ENCODE measurements at places on chromosomes 5 and 9.
A peak's percentile ranks its signal among the peaks of the same experiment; 100 is the strongest.

DNA sequence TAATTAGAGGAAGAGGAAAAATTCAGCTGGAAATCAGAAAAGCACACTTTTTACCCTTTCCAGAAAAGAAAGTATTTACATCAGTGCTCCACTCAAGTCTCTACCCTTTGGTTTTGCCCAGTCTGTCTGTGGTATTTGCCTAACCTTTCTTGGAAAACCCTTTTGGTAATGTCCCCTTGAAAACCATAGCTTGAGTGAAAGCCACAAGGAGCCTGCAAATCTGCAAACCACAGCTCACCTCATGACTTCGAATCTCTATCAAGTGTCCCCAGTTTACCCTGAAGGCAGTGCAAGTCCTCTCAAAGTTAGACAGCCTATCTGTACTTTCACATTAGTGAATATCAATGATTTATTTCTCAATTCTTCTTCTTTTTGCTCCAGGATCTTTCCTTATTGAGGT lies 162.1 kb upstream of the TSLP start:
- DNase-seq = no peak

DNA sequence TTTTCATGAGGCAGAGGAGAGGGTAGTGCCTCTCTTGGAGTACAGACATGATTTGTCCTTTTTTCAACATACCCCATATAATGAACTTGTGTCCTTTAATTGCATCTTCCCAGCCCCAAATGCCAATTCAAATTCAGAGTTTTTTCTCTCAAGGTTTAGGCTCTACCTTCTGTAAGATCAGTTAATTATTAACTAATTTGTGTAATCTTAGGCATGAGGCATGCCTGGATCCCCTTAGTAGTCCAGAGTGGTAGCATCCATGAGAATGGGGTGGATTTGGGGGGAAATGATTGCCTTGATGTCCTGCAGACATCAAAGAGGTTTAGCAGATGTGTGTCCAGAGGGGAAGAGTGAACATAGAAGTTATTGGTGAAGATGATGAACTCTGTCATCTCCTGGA lies 533.3 kb downstream of the LRRC70 start:
- DNase-seq = no peak

- DNase-seq = peak; percentile 93
These were observed 11.0 kb upstream of the EXOSC2 start for GRCh38 chr9:130682421-130683121.

- no peak for DNase-seq
These were observed 510.2 kb downstream of the SPATA31D1 start for GRCh38 chr9:82498541-82499317.

DNA sequence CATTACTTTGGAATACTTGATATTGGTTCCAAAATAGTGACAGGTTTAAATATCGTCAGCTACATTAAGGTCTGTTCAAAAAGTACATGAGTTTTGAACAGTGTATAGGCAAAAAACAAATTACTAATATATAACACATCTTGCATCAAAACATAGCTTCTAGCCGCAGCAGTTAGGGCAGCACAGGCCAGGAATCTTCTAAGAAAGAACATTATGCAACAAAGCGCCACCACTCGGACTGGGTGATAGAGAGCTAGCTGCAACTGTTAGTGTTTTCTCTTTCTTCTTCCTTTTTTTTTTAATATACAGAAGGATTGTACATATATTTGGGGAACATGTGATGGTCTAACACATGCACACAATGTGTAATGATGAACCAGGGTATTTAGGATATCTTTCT lies 504.5 kb downstream of the NR2F1-AS1 start:
- DNase-seq = no peak

GRCh38 chr9:126516561-126516935 lies 97.2 kb upstream of the LMX1B start:
- DNase-seq = no peak

GRCh38 chr5:65209341-65209740 lies 272.4 kb downstream of the ADAMTS6 start:
- no peak for DNase-seq

DNA sequence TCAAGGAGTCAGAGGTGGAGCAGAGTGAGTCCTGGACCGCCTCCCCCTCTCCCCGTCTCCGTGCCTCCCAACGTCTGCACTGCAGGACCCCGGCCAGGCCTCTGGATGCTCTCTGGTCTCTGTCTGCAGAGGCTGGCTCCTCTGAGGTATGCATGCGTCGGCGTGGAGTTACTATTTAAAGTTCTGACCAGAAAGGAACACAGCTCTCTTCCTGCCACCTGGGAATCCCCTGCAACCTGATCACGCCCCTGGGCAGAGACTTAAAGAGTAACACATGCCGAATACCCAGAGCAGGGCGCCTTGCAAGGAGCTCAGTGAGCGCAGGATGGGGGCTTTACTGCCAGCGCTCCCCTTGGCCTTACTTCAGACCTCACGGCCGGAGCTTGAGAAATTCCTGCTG lies 16.0 kb downstream of the ANXA6 start:
- no peak for DNase-seq

DNA sequence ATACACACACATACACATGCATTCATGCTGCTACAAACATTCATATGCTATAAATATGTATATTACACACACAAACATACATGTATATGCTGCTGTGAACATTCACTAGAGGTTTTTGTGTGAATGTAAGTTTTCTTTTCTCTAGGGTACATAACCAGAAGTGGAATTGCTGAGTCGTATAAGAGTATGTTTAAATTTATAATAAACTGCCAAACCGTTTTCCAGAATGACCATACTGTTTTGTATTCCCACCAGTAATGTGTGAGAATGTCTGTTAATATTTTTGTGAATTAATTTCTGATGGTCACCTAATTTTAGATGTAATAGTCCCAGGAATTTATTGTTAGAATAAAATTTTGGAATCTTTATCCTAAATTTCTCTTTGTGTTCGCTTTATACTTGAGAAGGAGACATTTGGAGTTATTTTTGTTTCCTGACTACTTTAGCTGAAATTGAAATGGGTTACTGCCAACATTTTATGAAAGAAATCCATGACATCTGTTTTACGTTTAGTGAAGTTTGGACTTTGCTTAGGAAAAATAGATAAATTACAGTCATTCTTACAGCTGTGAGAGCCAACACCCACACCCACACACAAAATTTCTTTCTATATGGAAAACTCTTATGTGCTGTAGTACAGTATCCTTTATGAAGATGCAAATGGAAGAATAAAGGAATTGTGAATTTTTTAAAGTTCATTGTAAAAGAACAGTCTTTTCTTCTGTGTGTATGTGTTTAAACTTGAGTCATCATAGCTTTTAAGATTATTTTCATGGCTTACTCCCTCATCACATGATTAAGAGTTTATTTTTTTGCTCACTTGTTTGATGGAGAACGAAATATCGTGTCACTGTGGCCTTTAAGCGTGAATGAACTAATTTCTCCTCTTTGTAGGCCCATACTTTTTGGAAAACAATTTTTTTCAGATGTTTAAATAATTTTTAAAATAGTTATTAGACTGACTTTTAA lies 24.3 kb downstream of the CENPP start:
- DNase-seq = no peak

- no peak for DNase-seq
These were observed 256.7 kb downstream of the PARP8 start for GRCh38 chr5:50922942-50923767.

DNA sequence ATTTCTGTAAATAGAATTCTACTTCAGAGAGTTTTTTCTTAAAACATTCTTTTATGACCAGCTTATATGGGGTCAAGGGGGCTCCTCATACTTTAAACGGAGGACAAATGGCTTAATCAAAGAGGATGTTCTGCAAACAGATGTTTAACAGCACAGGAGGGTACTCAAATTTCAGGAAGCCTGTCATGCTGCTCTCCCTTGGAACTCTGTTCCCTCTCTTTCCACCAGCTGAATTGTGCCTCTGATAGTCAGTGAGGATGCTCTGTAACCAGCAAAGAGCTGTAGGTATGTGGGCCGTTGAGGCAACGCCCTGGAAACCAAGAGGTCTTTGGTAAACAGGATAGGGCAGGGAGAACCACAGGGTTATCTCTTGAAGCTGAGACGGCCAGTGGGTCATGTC lies 161.1 kb downstream of the C5orf15 start:
- DNase-seq = no peak

GRCh38 chr9:112112941-112113681 lies 62.0 kb downstream of the SUSD1 start:
- peak; percentile 61 for DNase-seq

DNA sequence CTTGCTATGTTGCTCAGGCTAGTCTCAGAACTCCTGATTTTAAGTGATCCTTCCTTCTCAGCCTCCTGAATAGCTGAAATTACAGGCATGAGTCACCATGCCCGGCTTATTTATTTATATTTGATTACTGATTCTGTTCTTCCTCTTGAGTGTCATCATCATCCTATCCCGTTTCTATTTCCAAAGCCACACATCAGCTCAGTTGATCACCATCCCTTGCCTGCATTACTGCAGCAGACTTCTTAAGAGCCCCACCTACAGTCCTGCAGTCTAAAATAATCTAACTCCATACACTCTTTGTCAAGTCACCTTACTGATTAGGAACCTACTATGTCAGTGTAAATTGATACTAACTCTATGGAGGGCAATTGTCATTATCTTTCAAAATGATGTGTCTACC lies 138.9 kb upstream of the RAI14 start:
- DNase-seq = no peak

DNA sequence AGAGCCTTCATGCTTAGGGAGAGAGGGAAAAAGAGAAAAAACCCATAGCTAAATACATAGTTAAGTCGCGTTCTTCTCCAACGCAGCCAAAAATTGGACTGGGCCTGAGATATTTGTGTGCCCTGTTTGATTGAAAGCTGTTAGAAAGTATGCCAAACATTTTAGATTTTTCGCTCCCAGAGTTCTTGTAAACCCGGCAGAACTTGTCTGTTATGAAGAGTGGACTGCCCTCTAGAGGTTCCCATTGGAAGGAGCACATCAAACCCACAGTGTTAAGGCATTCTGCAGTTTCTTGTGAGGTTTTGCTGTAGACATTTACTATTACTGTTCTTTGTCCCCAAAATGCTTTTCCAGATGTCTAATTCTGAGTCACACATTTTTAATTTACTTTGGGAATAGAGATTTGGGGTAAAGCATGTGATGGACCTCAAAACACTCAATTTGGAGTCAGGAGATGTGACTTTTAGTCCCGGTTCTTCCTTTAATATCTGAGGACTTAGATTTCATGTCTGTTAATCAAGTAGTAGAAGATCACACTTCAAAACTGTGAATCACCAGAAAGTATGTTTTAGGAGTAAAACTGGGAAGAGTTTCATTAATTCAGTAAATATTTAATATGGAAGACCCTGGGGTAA lies 96.6 kb downstream of the PCSK1 start:
- DNase-seq = no peak

- DNase-seq = no peak
These were observed 152.0 kb upstream of the ACOT12 start for GRCh38 chr5:81545911-81546310.

- DNase-seq = no peak
These were observed 547.1 kb downstream of the CDH12 start for GRCh38 chr5:22306011-22306410.

DNA sequence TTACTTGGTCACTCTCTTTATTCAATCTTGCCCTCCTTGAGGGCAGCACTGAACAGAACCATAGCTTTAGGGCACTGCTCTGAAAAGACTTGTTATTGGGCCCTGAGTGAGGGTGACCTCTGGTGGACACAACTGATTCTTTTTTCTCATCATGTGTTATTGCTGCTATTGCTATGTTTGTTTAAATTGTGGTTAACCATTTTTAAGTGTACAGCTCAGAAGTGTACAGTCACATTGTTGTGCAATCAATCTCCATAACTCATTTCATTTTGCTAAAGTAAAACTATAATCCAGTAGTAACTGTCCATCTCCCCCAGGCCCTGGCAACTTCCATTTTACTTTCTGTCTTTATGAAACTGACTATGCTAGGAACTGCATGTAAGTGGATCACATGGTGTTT lies 351.1 kb upstream of the RIOK2 start:
- DNase-seq = peak; percentile 41

GRCh38 chr5:75482482-75482881 lies 28.9 kb downstream of the CERT1 start:
- no peak for DNase-seq

GRCh38 chr5:159096924-159097783 lies 2.6 kb downstream of the EBF1 start:
- DNase-seq = no peak

GRCh38 chr5:141250576-141250975 lies 5.4 kb downstream of the PCDHB15 start:
- DNase-seq = no peak

DNA sequence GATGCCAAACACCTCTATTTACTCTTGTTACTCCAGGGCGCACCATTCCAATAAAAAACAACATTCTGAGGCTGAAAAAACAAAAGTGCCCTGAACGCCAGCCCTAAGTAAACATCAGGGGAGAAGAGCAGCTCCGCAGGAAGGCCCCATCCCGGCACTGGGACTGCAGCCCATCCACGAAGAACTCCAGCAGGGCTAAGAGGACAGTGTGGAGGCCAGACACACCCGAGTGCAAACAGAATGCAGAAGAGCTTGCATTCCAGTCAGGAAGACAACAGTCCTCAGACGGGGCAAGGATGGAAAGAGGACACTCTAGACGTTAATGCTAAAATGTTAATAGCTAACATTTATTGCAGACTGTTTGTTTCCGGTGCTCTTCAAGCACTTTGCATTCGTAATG lies 33.0 kb downstream of the FAM240B start:
- DNase-seq = no peak

DNA sequence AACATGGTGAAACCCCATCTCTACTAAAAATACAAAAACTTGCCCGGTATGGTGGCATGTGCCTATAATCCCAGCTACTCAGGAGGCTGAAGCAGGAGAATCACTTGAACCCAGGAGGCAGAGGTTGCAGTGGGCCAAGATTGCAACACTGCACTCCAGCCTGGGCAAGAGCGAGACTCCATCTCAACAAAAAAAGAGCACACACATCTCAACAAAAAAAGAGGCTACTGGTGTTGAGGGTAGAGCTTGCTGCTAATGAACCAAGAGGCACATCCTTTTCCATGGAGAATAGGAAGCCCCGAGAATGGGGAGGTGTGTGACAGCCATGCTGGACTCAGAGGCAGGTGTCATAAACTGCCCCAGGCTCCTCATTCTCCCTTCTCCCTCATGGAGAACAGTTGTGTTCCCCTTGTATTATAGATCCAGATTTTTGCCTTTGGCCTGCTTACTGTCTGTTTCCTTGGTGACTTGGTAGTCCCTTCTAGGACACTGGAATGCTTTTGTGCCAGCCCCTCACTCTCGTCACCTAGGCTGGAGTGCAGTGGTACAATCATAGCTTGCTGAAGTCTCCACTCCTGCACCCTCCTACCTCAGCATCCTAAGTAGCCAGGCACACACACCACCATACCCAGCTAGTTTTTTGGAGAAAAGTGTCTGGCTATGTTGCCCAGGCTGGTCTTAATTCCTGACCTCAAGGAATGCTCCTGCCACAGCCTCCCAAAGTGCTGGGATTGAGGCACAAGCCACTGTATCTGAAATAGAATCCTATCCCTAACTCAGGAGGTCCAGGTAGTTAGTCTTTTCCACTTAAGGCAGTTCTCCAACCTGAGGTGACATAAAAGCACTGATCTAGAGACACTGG lies 5.1 kb downstream of the RPL12 start:
- no peak for DNase-seq
